Cortex of kidney (tissue), 1 donor: ENCODE measurements at places on chromosomes 13 and 19.

DNA sequence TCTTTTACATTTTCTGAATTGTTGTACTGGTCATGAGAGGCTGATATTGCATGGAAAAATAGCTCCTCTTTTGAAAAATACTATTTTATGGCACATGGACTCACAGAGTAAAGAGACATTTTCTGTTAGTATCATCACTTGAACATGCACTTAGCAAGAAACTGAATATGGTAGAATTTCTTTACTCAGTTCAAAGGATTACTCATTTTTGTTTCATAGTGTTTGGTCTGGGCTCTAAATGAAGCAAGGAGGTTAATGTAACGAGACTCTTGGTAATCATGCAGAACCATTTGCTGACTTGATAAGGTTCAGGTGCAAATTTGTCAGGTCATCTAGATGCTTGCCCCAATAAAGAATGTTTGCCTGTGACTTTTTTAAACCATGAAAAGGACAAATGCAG, 63.2 kb downstream of the GPC6 start:
- DNase-seq, result no peak

GRCh38 chr13:57437587-57437986, 194.0 kb upstream of the PCDH17 start:
- DNase-seq, result no peak

DNA sequence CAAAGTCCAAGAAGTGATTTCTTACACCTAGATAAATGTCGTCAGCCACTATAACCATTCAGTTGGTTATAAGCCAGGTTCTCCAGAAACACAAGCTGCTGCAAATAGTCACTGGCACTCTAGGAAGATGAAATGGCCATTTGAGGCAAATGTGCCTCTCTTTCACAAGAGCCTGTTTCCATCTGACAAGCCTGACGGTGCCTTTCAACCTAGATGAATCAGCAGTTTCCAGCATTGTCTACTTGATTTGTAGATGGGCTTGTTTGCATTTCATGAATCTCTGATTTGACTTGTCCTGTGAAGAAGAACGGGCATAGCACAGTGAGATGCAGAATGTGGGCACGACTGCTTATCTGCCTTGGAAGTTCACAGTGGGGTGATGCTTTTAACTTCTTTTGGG, 327.2 kb downstream of the LMO7 start:
- no peak for DNase-seq

- no peak for DNase-seq
These were observed 16.4 kb downstream of the ZNF574 start for GRCh38 chr19:42092350-42092749.

DNA sequence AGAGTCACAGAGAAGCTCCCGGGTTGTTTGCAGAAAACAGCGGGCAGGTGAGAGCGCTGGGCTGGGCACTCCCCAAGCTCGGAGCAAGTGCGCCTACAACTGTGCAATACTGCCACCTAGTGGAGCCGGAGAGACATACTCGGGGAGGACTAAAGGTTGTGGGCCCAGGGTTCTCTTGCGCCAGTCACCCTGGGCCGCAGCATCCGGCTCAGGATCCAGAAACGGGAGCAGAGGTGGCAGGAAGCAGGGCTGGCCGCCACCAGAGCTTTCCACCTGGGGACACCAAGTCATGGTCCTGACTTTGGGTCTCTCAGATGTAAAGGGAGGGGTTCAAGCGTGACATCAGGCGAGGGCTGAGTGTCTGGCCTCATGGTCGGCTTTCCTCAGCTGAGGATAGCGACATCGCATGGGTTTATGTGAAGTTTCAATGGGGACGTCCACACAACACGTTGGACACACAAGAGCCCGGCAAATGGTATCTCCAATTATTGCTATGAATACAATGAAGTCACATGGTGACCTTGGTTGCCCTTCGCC, 11.2 kb upstream of the KLK4 start:
- DNase-seq, result no peak

GRCh38 chr19:5394551-5395505, 54.2 kb upstream of the PTPRS start:
- DNase-seq, result no peak
